NCI-H226 (cell line): ENCODE measurements at places on chromosomes 2 and 18.

- DNase-seq: peak; percentile 46
Measured at GRCh38 chr2:7867867-7868266, 814.0 kb upstream of the ID2 start.

- DNase-seq: no peak
Measured at GRCh38 chr2:26732446-26732845, 31.6 kb upstream of the SLC35F6 start.

- DNase-seq: no peak
Measured at GRCh38 chr2:77009307-77009706, 512.9 kb downstream of the LRRTM4 start.

DNA sequence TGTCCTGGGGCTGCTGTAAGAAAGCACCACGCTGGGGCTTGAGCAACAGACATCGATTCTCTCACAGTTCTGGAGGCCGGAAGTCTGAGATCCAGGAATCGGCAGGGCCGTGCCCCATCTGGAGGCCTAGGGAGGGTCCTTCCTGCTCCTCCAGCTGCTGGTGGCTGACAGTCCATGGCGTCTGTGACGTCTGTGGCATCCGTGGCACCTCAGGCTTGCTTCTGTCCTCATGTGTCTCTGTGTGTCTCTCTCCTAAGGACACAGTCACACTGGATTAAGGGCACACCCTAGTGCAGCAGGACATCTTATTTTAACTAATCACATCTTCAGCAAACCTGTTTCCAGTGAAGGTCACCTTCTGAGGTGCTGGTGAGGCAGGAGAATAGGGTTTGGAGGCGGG is 32.6 kb upstream of the KCNF1 start:
- no peak for DNase-seq
